ENCODE measurements at places on chromosomes 5 and 9. TPM values are rescaled to one million over a fixed set of nuclear protein-coding genes. Genes with fewer than 3 reads are reported as not detected.

Gene OR1J2
- total RNA-seq, result not detected

Gene CDKN2A
- 7.0 TPM for total RNA-seq

Gene ACTBL2
- not detected for total RNA-seq

Gene DMRT3
- not detected for total RNA-seq

Gene PLAC8L1
- not detected for total RNA-seq

Gene PRR16
- total RNA-seq, result 1.7 TPM

Gene PCDHGB5
- total RNA-seq, result 7.0 TPM

Gene PCDHB3
- 4.2 TPM for total RNA-seq

Gene JAKMIP2
- total RNA-seq, result 4.8 TPM

Gene TPM2
- total RNA-seq, result 209 TPM

Gene KIF2A
- 30.4 TPM for total RNA-seq

Gene NR4A3
- 10.8 TPM for total RNA-seq

Gene KLF4
- total RNA-seq, result 95.0 TPM

GRCh38 chr5:79872291-79872690 lies 118.8 kb downstream of the MTX3 start:
- DNase-seq, result no peak

- DNase-seq, result no peak
Measured at GRCh38 chr5:86885489-86886230, 267.9 kb downstream of the COX7C start.

GRCh38 chr5:127892467-127893207 lies 189.4 kb downstream of the CCDC192 start:
- DNase-seq, result no peak

- no peak for DNase-seq
Measured at GRCh38 chr5:86118542-86118941, 499.2 kb upstream of the COX7C start.

DNA sequence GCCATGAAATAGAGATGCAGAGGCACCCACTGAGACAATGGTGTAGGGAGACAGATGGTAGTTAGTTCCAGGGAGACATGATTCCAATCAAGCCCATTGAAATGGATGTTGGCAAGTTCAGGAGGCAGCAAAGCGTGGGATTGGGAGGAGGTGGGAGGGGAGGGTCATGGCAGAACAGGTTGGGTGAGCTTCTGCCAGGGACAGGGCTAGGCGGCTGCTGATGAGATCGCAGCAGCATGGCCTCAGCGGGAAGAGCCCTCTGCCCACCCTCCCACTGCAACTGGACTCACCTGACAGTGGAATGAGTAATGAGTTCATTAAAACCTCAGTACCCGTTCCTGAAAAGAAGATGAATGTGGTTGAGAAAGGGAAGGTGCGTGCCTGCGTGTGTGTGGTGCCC lies 418.2 kb downstream of the CDK5RAP2 start:
- DNase-seq, result no peak

GRCh38 chr9:36543916-36544315 lies 28.8 kb upstream of the MELK start:
- no peak for DNase-seq

- DNase-seq, result no peak
Measured at GRCh38 chr9:108759399-108759798, 96.4 kb downstream of the ACTL7B start.

GRCh38 chr9:686321-686813 lies 155.1 kb upstream of the DMRT1 start:
- no peak for DNase-seq

DNA sequence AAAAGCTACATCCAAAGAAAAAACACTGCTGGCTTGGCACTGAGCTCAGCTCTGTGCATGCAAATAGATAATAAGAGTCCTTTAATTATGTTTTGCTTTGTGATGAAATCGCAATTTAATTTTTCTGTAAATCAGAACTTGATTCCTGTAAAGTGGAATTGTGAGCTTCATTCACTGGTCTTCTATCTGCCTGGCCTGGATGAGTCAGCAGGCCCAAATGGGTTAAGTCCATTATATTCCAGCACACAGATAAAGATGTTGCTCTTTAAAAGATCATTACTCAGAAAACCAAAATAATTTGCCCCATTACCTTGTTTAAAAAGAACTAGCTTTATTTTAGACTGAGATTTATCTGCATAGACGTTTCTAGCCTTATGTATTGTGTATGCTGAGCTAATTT lies 90.4 kb downstream of the CARTPT start:
- DNase-seq, result no peak

DNA sequence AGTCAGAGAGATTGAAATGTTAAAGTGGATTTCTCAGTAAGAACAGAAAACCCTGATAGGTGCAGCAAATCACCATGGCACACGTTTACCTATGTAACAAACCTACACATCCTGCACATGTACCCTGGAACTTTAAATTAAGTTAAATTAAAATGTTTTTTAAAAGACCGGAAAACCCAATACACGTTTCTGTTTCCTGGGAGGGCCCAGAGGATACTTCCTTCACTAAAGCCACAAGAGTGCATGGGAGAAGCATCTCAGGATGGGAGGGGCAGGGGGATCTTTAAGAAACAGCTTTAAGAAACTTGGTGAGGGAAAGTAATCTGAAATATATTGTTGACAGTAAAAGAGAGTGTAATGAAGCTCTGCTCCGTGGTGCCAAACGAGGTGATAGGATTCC lies 164.7 kb upstream of the PTGER4 start:
- no peak for DNase-seq

- DNase-seq, result no peak
Measured at GRCh38 chr5:74372502-74373064, 267.9 kb downstream of the ENC1 start.

- no peak for DNase-seq
Measured at GRCh38 chr5:116703941-116704340, 129.3 kb upstream of the SEMA6A start.

GRCh38 chr9:25260046-25260445 lies 418.2 kb downstream of the TUSC1 start:
- DNase-seq, result no peak

DNA sequence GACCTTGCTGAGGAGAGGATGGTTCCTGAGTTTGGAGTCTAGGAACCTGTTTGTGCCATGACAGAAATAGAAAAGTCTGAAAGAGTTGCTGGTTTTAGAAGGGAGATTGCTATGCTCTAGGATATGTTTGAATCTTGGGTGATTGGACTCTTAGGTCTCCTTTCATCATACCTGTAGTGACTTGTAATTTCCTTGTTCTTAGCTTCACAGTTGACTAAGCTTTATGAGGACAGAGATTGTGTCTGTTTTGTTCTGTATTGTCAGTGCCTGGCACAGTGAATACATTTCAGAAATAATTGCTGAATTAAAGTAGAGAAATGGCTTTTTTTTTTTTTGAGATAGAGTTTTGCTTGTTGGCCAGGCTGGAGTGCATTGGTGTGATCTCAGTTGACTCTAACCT lies 31.5 kb downstream of the GAPVD1 start:
- no peak for DNase-seq

DNA sequence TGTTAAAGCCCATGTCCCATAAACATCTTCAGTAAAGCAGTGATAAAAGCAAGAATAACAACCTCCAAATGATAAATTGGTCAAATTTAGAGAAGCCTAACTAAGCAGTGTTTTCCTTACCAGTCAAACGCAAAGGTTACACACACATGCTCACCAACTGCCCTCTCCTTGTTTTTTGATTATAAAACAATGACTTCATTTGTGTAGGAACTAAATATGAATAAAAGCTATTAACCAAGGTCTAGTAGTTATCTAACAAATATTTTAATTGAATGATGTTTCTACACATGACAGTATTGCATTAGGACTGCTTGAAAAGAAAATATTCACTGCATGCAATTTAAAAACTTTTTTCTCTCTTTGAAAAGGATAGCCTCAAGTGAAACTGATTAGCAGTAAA lies 36.7 kb downstream of the PCA3 start:
- no peak for DNase-seq

DNA sequence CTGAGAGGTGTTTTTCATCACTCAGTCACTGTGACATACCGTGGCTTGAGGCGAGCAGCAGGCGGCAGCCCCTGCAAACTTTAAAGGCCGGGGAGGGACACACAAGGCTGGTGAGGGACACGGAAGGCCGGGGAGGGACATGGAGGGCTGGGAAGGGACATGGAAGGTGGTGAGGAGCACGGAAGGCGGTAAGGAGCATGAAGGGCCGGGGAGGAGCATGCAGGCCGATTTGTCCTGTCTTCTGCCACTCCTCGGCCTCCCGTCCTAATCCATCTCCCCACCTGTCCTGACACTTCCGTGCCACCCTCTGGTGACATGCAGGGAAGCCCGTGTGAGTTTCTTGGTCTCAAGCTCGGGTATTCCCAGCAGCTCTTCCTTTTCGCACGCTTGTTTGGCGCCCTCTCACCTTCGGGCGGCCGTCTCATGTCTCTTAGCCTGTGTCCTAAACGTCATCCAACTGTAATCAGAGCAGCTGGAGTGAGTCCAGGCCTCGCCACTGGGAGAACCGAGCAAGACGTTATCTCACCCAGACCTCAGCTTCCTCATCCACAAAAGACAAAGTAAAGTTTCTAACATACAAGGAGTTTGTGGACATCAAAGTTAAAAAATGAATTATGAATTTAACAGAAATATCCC lies 126.5 kb downstream of the MRPL36 start:
- DNase-seq, result no peak

DNA sequence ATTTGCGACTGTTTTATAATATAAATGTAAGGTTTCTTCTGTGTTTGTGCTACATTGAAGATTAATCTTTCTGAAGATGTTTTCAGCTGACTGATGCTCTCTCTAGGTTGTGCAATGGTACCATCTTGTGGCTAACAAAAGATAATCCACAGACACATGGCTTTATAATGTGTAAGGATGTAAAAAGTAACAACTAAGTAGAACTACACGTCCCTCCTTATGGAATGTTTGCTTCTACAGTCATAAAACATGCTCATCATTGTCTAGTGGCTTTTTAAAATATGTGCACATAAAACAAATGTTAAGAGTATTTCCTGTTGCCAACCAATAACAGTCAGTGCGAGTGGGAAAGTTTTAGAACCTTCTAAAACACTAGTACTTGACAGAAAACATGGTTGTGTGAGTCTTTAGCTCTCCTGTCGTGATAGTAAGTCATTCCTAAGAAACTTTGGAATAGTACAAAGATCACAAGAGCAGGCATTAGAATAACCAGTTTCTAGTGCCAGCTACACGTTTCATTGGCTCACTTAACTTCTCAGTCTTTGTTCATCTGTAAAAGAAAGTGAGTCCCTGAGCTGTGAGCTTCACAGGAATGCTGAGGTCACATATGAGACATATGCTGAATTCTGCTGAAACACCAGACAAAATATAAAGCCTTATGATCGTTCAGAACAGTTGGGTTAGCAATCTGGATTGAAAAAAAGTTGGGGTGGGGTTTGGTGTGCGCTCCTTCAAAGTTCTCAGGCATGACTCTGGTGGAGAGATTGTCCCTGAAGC lies 75.7 kb upstream of the GLIS3 start:
- DNase-seq, result no peak

- DNase-seq, result no peak
Measured at GRCh38 chr9:92278110-92278509, 15.4 kb downstream of the IARS1 start.

- no peak for DNase-seq
Measured at GRCh38 chr5:60763061-60763460, 63.1 kb upstream of the DEPDC1B start.

DNA sequence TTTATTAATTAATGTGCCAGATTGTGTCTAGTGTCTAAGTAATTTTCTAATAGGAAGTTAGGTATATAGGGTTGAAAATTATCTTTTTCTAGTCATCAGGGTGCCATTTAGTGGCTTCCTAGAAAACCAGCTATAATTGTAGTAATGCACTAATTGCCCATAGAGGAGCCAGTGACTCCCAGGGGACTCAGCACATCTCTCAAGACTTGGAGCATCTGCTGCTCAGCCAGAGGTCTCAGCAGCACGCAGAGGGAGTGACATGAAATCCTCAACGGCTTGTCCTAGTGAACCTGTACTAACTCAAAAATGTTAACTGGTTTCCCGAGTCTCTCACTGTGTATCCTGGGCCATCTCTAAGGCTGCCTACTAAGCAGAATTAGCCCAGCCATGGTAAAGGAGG lies 78.2 kb upstream of the MAN2A1 start:
- DNase-seq, result no peak

DNA sequence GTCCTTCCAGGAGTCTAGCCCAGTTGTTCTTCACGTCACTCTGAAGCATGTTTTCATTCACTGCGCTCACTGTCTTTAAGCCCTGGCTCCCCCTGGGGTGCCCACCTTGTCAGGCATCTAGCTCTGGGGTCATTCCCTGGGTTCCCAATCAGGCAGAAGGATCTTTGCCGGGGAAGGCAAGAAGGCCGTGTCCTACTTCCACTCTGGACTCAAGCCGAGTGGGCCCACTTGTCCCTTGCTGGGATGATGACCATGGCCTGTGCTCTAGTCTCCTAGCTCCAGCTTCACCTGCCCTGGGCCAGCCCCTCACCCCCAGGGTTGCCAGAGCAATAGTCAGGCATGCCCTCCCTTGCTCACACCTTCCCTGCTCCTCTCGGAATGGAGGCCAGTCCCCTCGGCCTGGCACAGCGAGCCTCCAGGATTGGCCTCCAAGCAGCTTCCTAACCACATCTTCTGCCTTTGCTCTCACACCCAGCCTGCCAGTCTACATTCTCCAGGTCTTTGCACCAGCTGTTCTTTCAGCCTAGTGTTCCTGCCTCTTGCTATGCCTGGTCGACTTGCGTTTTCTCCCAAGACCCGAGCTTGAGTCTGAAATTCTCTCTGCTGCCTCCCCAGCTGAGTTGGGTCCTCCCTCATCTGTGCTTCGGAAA lies 32.2 kb upstream of the PSD2 start:
- DNase-seq, result no peak

DNA sequence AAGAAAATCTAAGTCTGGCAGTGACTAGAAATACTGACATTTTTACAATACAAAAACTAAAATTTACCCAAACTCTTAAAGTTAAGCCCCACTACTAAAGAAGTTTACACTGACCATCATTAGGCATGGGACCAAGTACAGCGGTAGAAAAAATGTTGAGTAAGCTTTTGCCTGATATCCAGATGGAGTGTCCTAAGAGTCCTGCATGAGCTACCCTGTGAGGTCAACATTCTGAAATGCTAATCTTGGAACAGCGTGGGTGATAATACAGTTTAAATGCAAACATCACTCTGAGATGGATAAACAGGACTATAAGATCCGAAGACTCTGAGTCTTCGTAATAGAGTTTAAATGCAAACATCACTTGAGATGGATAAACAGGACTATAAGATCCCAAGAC lies 189.7 kb downstream of the DCP2 start:
- DNase-seq, result no peak

DNA sequence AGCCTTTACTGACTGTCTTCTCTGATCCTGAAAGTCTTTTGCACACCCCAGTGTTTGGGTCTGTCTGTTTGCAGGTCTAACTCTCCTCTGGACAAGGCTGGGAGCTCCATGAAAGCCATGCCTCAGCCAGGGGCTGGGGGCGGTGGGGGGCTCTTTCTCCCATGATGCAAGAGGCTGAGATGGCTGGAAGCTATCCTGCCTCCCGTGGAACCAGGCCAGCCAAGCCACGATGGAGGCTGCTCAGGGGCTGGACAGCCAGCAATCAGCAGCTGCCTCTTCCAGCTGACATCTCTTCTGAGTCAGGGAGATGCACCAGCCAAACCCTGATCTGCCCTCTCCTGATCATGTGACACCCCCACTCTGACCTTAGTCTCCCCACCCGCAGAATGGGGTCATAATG lies 154.0 kb downstream of the BARX1 start:
- peak; percentile 12 for DNase-seq

All from upper lobe of left lung (tissue), 6 donors.